ENCODE measurements at places on chromosomes 16 and 17.
A peak's percentile ranks its signal among the peaks of the same experiment; 100 is the strongest.

DNA sequence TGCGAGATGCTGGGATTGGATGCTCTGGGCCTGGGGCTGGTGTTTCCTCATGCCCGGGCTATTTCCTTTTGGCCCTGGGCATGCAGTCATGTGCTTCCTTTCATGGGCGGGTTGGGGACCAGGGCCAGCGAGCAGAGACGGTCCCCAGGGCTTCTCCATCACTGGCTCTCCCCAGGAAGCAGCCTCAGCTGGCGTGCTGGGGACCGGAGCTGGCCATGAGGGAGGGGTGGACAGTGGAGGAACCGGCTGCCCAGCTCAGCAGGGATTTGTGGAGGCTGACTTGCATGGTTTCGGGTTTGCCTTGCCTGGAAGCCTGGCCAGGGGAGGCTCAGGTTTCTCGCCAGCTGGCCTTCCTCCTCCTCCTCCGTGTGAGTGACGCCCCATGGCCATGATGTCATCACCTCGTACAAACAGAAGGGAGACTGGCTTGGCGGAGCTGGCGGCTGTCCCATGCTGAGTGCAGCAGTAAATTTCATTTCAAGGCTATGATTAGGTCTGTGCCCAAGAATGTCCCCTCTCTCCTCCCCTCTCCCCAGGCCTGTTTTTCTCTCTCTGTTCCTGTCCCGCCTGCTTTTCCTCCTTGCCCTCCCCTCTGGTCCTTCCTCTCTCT lies 8.9 kb upstream of the TIMP2 start:
- DNase-seq = no peak

- DNase-seq = no peak
Measured at GRCh38 chr17:56310782-56311181, 157.5 kb downstream of the ANKFN1 start.

DNA sequence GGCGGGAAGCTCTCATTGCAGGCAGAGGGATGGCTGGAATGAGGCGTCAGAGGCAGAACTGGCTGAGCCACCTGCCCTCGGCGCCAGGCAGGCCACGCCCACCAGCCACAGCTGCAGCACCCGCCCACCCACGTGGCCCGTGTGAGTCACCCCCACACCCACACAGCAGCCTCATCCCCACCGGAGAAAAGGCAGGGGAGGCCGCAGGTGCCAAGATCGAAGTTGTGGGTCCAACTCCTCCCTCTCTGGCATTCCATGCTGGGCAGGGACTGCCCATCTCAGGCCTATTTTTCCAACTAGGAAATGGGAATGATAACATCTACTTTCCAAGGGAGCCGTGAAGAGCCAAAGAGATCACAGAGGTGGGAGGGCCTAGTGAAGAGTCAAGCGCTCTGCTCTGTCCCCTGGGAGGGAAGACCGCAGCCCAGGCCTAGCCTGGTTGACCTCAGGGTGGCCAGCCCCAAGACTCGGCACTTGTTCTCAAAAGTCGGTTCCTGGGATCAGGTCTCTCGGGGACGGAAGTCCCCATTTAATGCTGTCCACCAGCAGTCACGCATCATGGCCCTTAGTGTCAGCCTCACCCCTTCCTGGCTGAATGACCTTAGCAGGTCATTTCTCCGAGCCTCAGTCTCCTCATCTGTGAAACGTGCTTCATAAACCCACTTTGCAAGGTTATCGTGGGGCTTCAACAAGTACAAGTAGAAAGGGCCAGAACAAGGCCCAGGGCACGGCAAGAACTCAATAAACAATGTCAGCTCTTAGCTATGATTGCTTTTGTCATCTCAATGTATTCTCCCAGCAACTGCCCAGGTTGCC lies at the start of gene TRPV3:
Gene TRPV3, minus strand, starts transcription at position 45 of the 816 bp plus-strand sequence. CDS start 2,962 bp downstream, outside the sequence.
- DNase-seq = peak; percentile 61

DNA sequence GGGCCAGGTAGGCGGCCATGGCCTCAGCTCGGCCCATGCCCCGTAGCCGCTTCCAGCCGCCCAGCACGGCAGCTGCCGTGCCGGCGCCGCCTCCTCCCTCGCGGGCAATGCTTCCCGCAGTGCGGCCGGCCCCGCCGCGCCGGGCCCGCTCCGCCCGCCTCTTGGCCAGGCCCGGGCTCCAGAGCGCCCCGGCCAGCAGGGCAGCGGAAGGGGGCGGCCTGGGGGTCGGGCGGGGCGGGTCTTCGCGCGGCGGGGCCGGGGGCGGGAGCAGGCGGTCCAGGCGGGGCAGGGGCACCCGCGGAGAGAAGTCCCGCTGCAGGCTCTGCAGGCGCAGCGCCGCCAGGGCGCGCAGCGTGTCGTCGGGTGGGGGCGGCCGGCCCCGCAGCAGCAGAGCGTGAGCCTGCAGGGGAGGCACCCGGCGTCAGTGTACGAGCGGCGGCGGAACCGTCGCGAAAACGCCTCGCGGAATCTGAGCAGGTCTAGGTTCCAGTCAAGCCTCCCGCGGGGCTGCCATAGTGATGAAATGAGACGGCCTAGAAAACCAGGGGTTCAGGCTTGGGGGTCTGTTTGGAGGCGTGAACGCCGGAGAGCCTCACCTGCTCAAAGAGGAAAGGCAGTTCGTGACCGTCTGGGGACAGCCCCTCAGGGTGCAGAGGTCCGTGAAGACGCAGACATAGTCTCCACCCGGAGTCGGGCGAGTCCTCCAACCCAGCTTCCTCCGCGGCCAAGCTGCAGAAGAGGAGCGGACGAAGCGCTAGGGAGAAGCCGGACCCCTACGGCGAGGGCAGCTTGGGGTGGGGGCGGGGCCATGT lies 6.6 kb downstream of the PLEKHH3 start:
- peak; percentile 63 for DNase-seq

- no peak for DNase-seq
Measured at GRCh38 chr17:33602981-33603380, 309.9 kb upstream of the ASIC2 start.

- no peak for DNase-seq
Measured at GRCh38 chr17:35519439-35519838, 18.0 kb downstream of the SLFN12L start.

DNA sequence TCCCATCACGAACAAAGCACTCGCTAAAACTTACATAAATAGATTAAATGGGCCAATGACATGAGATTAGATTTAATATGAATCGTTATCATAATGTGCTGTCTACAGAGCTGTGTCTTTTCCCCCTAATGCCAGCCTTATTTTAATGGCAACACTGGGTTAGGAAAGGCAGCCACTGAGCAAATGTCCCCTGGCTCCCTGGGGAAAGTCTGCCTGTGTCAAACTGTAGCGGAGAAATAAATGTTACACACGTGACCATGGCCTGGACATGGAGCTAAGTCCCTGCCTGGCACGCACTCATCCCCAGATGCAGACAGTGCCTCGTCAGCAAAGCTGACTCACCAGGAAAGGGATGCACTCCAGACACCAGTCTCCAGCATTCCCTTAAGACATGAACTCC lies 61.3 kb upstream of the SDK2 start:
- no peak for DNase-seq

DNA sequence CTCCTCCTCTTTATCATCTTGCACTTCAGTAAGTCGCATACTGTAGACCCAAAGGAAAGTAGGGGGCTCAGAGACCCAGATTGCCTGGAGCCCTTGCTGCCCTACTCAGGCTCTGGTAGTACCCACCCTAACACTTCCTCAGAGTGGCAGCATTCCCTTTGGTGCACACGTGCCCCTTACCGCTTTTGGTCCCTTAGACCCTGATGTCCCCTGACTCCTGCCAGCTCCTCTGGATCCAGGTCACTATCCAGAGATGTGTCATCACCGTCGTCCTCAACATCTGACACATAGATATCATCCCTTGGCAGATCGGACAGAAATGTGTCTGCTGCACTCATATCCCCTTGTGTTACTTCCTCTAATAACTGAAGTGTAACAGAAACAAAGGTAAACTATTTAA lies 5.4 kb upstream of the PSMC5 start:
- no peak for DNase-seq

DNA sequence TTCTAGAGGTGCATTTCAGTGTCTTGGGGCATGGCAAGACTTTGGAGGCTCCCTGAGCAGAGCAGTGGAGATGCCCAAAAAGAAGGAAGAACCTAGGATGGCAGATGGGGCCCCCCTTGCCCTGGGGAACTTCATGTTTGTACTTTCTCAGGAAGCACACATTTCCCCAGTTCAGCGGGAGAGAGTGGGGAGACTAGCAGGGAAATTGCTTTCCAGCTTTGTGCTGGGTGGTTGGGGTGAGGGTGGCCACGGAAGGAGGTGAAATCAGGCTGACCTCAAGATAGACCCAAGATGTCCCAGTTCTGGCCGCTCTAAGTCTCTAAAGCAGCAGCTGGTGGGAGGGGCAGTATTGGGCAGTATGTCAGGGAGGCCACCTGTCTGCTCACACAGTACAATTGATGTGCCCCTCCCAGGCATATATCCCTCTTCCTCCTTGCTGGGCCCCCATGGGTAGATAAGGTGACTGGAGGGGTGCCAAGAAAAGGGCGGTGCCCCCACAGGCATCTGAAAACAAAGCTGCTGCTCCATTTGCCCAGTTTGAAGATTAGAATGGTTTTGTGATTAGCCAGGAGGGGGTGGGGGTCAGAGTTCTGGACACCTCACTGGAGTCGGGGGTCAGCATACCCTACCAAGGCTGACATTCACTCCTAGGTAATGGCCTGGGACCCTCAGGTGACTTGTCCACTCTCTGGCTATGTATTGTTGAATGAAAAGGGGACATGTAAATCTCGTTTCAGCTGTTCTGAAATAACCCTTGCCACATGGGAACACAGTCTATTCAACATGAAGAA lies 17.1 kb upstream of the NAGLU start:
- no peak for DNase-seq

DNA sequence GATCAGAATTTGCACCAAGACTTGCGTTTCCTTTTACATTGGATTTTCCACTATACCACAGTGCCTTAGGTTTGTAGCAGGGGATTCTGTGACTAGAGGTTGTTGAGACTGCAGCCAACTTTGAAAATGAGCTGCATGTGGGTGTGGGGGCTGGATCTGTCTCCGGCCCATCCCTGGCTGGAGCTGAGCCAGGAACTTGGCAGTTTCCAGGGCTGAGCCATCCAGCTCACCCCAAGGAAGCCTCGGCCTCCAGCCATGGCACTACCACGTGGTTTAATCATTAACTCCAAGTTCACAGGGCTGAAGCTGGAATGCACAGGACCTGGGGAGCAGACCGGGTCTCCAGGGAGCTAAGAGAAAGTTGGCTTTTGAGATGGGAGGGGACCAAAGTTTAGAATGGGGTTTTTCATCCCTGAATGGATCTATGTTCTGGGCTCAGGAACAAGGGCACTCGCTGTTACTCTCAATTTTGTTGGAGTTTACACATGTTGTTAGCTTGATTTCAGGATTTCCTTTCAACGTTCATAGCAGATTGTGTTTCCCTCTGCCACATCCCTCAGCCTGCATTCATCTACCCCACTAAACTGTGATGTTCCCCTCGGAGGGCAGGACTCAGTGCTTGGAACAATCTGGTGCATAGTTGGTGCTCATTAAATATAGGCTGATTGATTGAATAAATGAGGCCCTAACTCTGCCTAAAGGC lies 42.3 kb upstream of the HNF1B start:
- DNase-seq = no peak

GRCh38 chr17:1469231-1469852 lies 13.3 kb upstream of the CRK start:
- DNase-seq = no peak

- DNase-seq = no peak
Measured at GRCh38 chr16:83714286-83714685, 93.5 kb upstream of the HSBP1 start.

DNA sequence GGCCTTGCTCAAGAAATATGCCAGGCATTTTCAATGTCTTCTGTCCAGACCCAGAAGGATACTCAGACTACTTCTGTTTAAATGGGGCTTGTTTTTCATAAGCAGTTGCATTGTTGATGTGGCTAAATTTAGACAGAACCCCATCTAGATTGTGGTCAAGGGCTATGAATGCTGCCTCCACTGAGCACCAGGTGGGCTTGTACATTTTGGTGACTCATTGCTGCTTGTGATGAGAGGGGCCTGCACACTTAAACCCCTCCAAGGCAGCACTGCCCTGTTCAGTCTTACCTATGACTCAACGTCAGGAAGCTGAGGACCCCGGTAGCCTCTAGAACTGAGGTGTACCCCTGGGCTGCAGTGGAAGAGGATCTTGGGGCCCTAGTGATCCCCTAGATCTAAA lies 144.0 kb downstream of the PRKCA start:
- no peak for DNase-seq

GRCh38 chr17:55316499-55316898 lies 51.7 kb downstream of the HLF start:
- DNase-seq = no peak

DNA sequence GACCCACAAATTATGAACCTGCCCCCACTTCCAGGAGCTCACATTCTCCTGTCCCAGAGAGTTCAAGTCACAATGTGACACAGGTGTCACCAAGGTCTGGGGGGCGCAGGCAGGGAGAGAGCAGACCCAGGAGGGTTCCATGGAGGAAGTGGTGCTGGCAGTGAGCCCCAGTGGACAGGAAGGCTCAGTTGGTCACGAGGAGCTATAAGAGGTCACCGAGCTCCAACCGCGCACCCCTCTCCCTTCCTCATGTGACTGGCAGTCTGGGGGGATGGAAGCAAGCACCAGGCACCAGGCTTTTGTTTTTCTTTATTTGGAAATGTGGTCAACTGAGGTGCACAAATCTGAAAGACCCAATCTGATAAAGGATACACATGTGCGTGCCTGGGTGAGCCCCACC lies 2.5 kb downstream of the ITGAD start:
- no peak for DNase-seq

- no peak for DNase-seq
Measured at GRCh38 chr17:15480204-15480603, 12.8 kb upstream of the CDRT4 start.

- DNase-seq = no peak
Measured at GRCh38 chr16:25060920-25061319, 45.8 kb upstream of the ARHGAP17 start.

- no peak for DNase-seq
Measured at GRCh38 chr17:20097330-20097729, 88.2 kb downstream of the SPECC1 start.

- no peak for DNase-seq
Measured at GRCh38 chr17:62690168-62690897, 62.9 kb downstream of the MRC2 start.

DNA sequence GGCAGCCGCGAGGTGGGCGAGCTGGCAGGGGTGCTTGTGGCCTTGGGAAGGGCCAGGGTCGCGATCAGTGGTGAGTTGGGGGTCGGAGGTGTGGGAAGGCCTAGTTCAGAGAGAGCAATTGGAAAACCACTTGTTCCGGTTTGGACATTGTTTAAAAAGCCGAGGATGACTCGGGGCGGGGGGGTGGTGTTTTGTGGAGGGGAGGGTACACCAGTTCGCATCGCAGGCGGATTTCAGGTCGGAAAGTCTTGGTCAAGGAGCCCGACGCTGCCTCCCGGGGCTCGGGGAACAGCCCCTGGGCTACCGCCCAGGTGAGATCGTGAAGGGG lies 66.4 kb downstream of the KPNA2 start:
- DNase-seq = no peak

DNA sequence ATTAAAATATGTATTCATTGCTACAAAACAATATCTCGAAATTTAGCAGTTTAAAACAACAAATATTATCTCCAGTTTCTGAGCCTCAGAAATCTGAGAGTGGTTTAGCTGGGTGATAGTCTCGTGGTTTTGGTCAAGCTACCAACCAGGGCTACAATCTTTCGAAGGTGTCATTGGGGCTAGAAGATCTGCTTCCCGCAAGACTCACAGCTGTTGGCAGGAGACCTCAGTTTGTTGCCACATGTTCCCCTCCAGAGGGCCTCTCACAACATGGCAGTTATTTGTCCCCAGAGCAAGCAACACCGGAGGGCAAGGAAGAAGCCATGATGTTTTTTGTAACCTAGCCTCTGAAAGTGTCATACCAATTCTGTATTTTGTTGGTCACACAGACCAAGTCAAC lies 12.0 kb upstream of the BCAS3 start:
- no peak for DNase-seq

Data from activated B cell treated with CpG ODN at 0.5 μM for 24 hours (primary cell).